ENCODE measurements at places on chromosomes 12 and 14.

DNA sequence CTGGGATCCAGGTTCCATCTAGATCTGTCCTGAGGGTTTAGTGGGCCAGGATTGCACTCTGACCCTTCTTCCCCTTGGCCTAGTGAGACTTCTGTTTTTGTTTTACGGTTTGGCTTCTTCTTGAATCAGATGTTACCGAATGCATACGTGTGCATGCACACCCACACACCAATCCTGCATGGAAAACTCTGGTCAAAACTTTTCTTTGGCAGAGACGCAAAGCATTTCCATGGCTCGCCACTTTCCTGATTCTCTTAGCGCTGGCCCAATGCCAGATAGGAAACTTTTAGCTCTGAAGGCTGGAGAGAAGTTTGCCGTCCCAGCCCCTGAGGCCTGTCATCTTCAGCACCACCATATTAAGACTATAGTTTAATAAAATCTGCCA lies 67.4 kb upstream of the ACTN1 start:
- DNase-seq, result no peak

- no peak for DNase-seq
Observed at GRCh38 chr12:98817742-98818141, 172.7 kb downstream of the APAF1 start.

- DNase-seq, result no peak
Observed at GRCh38 chr12:122686538-122686937, 16.6 kb downstream of the HCAR2 start.

DNA sequence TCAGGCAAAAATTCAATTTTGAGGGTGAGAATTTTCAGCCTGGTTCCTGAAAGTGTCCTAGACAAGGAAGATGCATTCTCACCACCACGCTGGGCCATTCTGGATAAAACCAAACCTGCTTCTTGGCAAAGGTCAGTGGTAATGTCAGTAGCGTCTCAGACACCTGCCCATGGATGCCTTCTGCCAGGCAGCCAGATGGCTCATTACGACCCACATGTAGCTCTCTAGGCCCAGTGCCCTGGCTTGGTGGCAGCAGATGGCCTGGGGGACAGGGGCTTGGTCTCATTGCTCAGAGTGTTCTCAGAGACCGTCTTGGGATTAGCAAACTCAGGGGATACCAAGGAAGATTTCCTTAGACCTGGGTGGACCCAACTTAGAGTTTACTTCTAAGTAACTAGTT lies 105.1 kb downstream of the ARF6 start:
- no peak for DNase-seq

- DNase-seq, result no peak
Observed at GRCh38 chr14:79098324-79098723, 928.2 kb downstream of the NRXN3 start.

- no peak for DNase-seq
Observed at GRCh38 chr12:12099102-12099501, 28.4 kb downstream of the BCL2L14 start.

- no peak for DNase-seq
Observed at GRCh38 chr12:50960130-50960529, 7.8 kb downstream of the HIGD1C start.

GRCh38 chr12:2115101-2115845 lies 62.5 kb downstream of the CACNA1C start:
- DNase-seq, result no peak
